Activated naive CD4-positive, alpha-beta T cell (primary cell): ENCODE measurements at places on chromosomes 5 and 9.

- no peak for DNase-seq
Measured at GRCh38 chr5:171537923-171538537, 118.6 kb downstream of the FGF18 start.

DNA sequence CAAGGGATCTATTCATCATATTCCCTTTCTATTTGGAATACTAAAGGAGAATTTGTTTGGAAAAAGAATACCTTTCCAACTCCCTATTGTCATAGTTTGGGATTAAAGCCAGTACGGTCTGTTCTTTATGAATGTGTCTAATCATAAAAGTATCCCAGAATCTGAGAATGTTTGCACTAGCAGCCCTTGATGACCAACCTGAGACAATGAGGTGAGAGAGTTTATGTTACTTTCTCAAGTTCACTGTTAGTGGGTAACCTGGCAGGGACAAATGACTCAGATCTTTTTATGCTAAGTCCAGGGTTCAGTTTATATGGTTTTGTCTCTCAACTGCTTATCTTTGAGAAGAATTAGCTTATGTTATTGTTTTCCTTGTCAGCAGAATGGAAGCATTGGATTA lies 25.3 kb upstream of the TLR4 start:
- DNase-seq, result no peak

GRCh38 chr9:121700165-121700831 lies 48.9 kb downstream of the DAB2IP start:
- DNase-seq, result no peak

GRCh38 chr5:122707796-122708195 lies 67.1 kb upstream of the SNX2 start:
- DNase-seq, result no peak

GRCh38 chr5:94857111-94857510 lies 238.6 kb downstream of the SLF1 start:
- no peak for DNase-seq

DNA sequence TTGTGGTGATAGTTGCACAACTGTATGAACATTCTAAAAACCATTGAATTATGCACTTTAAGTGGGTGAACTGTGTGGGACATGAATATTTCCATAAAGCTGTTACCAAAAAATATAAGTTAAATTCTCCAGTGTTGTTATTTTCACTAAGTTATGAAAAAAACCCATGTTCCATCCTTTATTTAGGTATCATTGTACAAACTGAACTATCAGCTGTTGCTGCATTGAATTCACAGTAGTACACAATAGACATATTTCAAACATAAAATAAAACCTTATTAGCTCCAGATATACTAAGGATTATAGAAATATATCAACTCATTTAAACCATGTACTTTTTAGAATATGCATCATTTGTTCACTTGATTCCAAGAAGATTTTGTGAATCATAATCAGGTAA lies 192.1 kb downstream of the COMMD10 start:
- DNase-seq, result no peak

DNA sequence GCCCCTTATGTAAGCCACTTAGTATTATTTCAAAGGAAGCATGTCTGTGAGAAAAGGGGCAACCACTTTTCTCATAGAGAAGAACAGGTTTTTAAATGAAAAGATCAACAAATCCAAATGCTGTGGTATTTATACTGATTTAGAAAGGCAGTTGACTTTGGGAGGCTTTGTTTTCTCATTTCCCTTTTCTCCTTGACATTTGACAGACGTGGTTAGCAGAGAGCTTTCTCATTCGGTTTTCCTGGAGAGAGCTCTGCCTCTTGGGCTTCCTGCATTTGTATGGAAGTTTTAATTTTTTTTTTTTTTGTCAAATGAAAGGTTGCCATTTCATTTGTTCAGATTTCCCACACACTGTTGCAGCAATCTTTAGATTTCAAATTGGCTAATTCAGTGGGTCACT lies 62.5 kb downstream of the EXOSC2 start:
- no peak for DNase-seq
